ENCODE measurements at places on chromosomes 11 and 22.
A peak's percentile ranks its signal among the peaks of the same experiment; 100 is the strongest.

- no peak for DNase-seq
Observed at GRCh38 chr11:47979378-47980087, 826 bp upstream of the PTPRJ start.

- DNase-seq: peak; percentile 7
Observed at GRCh38 chr11:35239471-35240075, 100.6 kb downstream of the CD44 start.

- no peak for DNase-seq
Observed at GRCh38 chr11:58024601-58025091, 965 bp downstream of the OR9Q1 start.

DNA sequence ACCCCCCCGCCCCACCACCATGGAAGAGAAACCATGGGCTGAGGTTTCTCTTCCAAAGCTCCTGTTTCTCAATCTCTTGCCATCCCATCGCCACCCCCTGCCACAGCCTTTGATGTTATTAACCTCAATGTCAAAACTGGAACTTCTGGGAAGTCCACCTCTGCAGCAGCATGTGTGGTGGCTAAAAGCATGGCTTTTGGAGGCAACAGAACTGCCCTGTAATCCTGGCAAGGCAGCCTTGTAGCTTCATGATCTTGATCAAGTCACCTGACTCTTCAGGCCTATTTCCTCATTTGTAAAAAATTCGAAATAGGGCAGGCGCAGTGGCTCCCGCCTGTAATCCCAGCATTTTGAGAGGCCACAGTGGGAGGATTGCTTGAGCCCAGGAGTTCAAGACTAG is 3.5 kb upstream of the COX8A start:
- no peak for DNase-seq

- DNase-seq: no peak
Observed at GRCh38 chr11:122656073-122656630, 630 bp downstream of the UBASH3B start.

- no peak for DNase-seq
Observed at GRCh38 chr22:37311761-37312312, 29.5 kb downstream of the CYTH4 start.

DNA sequence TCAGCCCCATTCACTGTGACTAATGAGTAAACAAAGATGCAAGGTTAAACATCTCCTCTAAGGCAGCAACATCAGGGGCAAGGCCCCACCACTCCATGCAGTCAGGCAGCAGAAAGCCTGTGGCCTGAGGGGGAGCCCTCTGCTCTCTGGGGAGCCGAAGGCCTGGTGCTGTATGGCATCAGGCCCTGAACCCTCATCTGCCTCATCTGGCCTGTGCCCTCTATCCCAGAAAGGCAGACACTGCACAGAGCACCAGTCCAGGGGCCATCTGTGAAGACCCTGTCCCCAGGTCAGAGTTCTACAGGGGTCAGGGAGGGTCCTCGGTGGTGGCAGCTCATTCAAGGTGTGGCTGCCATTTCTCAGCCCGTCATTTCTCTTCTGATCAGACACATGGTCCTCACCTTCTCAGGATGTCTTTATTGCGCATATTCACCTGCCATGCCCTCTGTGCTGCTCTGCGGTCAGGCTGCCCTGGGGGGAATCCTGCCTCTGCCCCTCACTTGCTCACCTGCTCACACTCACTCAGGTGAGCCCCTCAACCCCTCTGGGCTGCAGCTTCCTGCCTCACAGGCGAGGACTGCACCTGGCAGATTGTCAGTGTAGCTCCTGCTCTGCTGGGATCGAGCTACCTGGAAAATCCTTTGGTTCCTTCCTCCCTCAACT is 103.1 kb upstream of the PITPNB start:
- no peak for DNase-seq

DNA sequence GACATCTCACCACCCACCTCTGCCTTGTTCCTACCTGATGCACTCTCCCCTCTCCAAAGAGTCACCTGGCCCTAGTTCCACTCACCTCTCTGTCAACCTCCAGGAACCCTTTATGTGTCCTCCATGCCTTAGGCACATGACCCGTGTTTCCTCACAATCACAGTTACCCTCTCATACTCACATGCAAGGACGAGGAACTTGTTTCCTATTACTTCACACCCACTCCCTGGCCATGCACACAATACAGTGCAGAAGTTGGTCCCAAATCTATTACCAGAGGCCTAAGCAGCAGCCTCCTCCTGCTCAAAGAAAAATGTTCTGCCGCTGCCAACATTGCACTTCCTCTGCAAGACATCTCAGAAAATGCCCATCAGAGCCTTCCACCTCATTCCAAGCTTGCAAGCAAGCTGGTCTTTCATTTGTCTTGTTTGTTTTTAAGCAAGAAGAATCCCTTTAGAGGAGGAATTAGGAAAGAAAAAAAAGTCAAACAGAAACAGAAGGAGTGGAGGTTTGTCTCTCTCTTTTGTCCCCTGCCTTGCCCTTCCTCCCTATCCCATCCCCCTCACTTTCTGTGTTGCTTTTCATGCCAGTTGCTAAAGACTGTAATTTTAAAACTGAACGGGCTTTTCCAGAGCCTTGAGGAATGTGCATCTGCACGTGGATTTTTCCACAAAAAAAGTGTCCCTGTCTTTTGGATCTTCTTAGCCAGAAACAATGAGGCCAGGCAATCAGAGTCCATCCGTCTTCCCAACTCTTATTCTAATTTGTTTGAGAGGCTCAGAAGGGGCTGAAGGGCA is 63.4 kb downstream of the KCNJ1 start:
- DNase-seq: no peak

- DNase-seq: no peak
Observed at GRCh38 chr11:102382384-102382783, 35.4 kb downstream of the BIRC2 start.

- DNase-seq: no peak
Observed at GRCh38 chr22:23826510-23827350, 12.1 kb downstream of the DERL3 start.

DNA sequence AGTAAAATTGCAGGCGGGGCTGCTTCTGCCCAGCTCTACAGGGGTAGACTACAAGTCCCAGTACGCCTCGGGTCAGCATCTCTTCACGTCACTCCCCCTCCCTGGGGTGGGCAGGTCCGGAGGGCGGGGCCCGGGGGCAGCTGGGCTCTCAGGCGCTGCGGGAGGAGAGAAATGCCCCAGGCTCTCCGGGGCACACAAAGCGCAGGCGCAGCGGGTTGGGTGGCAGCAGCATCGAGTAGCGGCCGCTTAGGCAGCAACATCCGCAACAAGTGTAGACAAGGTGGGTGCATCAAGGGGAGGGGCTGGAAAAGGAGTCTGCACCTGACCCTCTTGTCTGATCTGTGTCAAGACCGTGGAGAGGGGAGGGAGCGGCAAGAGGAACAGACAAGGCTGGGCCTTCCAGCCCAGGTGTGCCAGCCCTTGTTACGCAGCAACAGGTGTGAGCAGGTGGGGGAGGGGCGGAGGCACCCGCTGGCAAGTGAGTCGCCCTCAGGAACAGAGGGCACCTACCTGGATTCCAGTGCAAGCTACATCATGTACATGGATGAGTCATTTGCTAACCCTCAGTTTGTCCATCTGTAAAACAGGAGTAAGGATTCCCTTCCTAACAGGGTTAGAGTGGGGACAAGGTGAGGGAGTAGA is 1.2 kb downstream of the PLEKHB1 start:
- peak; percentile 20 for DNase-seq

GRCh38 chr11:120817158-120817557 is 206.7 kb upstream of the TBCEL start:
- DNase-seq: no peak

DNA sequence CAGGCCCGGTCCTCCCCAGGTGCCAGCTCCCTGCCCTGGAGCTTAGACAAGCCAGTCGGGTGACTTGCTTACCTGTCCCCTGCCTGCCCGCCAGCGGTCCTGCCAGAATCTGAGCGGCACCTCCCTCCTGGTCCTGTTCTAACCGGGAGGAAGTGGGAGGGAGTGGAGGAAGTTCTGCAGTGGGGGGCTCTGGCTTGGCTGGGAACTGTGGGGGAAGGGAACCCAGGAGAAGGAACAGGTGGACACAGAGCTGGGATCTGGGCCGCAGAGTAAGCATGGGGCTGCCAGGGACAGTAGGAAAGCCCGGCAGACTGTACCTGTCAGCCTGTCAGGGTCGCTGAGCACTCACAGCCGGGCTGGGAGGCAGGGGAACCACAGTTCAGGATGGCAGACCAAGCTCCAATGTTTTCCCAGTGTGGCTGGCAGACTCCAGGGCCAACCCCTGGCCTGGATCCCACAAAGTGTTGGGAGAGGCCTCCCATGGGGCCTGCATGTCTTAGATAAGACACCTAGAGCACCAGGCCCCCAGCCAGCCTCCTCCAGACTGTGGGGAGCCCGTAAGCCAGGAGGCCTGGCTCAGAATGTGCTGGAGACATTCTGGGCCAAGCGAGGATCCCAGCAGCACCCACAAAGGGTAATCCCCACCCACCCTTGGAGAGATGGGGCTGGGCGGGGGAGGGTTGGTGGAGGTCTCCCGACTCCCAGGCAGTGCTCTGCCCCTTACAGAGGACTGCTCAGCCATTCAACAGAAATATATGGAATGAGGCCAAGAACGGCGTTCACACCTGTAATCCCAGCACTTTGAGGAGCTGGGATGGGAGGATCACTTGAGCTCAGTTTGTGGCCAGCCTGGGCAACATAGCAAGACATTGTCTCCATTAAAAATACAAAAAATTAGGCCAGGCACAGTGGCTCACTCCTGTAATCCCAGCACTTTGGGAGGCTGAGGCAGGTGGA is 2.3 kb downstream of the CYB5R3 start:
- no peak for DNase-seq

- DNase-seq: no peak
Observed at GRCh38 chr11:8501836-8502235, 92.2 kb downstream of the STK33 start.

- peak; percentile 17 for DNase-seq
Observed at GRCh38 chr11:19905280-19905853, 192.7 kb downstream of the NAV2 start.
